ENCODE measurements at places on chromosomes 2 and 18. TPM values are rescaled to one million over a fixed set of nuclear protein-coding genes. Genes with fewer than 3 reads are reported as not detected.

Gene PCGF1
- total RNA-seq = 41.9 TPM

Gene HRH4
- total RNA-seq = 1.9 TPM

Gene PJVK
- total RNA-seq = 2.5 TPM

Gene PROKR1
- not detected for total RNA-seq

Gene SGPP2
- total RNA-seq = 31.2 TPM

Gene G6PC2
- not detected for total RNA-seq

Gene CYRIA
- total RNA-seq = 0.65 TPM
